Activated CD4-positive, alpha-beta T cell treated with anti-CD3 and anti-CD28 coated beads, Interleukin-2, amount 10 ng/mL, durations not matched to agents 24 days and 14 days (primary cell): ENCODE measurements at places on chromosomes 7 and 10. TPM values are rescaled to one million over a fixed set of nuclear protein-coding genes. Genes with fewer than 3 reads are reported as not detected.

GRCh38 chr10:102467971-102468438 lies 16.7 kb upstream of the C10orf95 start:
- peaks cover 7% of the 10 kb centered on the region for H3K36me3 ChIP-seq
- H3K4me1 ChIP-seq, result peaks cover 13% of the 10 kb centered on the region
- no peak overlapping the region for H3K27ac ChIP-seq
- H3K4me3 ChIP-seq, result no peak overlapping the region
- no peak for DNase-seq

DNA sequence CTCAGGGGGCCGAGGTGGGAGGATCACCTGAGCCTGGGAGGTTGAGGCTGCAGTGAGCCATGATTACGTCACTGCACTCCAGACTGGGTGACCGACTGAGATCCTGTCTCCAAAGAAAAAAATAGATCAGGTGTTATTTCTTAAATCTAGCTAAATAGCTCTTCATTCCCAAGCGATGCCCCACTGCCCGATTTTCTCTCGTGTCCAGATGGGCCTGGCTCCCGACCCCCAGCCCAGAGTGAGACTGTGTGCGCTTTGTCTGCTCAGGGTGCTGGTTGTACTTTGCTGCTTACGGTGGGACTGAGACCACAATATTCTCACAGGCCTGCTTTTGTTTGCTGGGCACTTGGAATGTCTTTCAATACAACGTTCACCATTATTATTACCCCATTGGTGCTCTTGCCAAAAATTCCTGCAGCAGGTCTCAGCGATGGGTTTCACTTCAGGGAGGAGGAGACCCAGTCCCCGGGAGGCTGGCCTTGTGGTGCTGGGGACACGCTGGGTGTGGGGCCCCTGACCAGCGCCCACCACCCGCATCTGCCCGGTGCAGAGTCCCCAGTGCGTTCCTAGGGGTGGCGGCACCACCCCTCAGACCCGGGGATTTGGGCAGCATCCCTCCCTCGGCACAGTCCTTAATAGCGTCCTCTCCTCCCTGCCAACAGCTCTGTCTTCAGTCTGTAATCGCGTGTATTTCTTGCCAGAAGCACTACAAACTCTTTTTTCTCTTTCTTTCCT lies 20.4 kb upstream of the DPYSL4 start:
- DNase-seq, result no peak
- no peak overlapping the region for H3K4me3 ChIP-seq
- H3K36me3 ChIP-seq, result no peaks in the 10 kb centered on the region
- no peaks in the 10 kb centered on the region for H3K27me3 ChIP-seq

The SPDYE1 gene
- not detected in 2 replicates for total RNA-seq

GRCh38 chr7:25087855-25088254 lies 37.2 kb downstream of the CYCS start:
- H3K4me1 ChIP-seq, result no peaks in the 10 kb centered on the region
- no peak for DNase-seq
- peaks cover 16% of the 10 kb centered on the region for H3K27me3 ChIP-seq
- H3K27ac ChIP-seq, result no peak overlapping the region
- H3K4me3 ChIP-seq, result no peak overlapping the region

The MSS51 gene
- total RNA-seq, result 2.5 and 2.8 TPM in 2 replicates

- peak overlapping the region; percentile 73 for H3K4me3 ChIP-seq
- H3K36me3 ChIP-seq, result no peaks in the 10 kb centered on the region
- no peak for DNase-seq
- no peak overlapping the region for H3K27ac ChIP-seq
Observed at GRCh38 chr10:84540022-84540616, 211.7 kb downstream of the CCSER2 start.
